Breast epithelium (tissue), 4 donors: ENCODE measurements at places on chromosomes 2 and 18.
A peak's percentile ranks its signal among the peaks of the same experiment; 100 is the strongest.

DNA sequence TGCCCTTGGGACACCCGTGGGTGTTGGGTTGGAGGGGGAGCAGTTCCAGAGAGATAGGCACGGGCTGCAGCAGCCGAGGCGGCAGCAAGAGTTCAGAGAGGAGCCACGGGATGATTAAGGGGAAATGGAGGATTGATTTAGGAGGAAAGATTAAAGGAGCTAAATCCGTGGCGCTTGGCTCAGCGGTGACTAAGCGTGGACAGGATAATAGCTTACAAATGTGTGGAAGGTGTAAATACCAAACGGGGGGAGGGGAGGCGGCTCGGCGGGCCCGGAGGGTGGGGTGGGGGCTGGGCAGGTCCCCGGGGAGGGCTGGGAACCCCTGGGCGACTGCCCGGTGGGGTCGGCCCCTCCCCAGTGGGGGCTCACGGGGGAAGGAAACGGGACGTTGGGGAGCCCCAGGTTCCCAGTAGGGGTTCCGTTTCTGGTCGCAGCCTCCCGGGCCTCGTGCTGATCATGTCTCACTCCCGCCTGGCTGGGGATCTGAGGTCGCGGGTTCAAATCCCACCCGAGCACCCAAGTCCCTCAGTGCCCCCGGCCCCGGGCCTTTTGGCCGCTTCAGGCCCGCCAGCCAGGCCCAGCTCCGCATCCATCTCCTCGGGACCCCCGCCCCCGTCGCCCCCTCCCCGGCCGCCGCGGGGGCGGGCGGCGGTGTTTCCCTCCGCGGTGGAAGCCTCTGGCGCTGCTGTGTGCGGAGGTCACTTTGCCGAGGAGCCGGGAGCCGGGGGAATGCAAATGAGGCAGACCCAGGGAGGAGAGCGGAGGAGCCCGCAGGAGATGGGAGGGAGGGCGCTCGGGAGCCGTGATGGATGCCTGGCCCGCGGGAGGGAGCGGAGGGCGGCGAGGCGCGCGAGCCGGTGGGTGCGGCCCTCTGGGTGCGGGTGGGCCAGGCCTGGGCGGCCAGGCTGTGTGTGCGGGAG lies 8.1 kb downstream of the ASIC4 start:
- no peak for DNase-seq

DNA sequence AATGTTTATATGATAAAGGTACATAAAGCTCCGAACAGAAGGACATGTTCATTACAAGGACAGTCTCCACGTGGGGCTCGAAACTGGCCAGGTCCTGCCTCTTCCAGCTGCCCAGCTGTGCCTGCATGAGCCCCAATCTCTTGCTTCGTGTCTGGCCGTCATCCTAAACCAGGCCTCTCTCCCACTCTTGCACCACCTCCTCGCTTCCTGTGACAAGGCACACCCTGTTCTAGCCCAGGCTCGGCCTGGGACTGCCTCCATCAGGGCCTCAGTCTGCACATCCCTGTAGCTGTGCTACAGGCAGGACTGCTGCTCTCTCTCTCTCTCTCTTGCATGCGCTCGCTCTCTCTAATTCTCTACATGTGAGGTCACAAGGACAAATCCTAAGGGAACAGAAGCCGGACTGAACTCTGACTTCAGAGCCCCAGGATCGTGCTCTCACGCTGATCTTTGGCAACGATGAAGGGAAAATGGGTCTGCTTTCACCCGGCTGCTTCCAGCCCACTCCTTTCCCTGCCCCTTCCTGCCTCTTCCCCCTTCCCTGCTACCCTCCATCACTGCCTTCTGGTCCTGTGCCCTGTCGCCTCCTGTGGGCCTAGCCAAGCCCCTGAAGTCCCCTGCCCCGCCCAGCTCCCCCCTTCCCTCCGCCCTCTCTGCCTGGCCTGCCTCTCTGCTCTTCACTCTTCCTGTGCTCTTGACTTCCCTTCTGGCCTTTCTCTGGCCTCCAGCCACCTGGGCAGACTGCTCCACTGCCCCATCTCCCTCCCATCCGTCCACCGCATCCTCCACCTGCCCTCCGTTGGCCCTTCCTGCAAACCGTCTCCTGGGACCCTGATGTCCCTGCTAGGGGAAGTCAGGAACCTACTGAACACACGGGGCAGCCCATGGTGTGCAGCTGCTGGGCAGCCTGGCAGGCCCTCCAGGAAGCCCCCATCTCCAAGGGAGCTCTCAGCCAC lies 7.8 kb upstream of the GPR55 start:
- DNase-seq = no peak

DNA sequence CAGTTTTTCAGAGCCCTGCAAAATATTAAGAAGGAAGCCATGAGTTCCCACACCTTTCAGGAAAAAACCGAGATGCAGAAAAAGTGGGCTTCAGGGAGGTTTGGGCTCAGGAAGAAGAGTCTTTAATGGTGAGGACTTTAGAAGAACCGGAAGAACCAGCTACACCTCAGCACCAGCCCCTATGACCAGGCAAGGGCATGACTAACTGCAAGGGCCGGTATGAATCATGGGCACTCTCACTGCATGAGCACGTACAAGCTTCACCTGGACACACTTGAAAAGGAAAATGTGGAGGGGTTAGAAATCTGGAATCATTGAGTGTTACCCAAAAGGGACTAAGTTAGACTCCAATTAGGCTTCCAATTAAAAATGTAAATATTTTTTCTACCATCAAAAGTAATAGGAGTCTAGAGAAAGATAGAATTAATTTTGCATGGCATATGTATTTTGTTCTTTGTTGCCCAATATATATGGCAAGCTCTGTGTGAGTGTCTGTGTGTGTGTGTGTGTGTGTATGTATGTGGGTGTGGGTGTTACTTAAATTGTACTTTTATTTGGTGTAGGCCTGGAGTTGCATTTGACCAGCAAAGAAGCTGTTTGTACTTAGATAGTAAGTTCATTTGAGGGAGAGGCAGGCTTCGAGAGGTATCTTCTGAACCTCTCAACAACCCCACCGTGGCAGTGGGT lies 66.5 kb upstream of the THUMPD2 start:
- no peak for DNase-seq

GRCh38 chr2:107776362-107776761 lies 50.3 kb upstream of the RGPD4 start:
- no peak for DNase-seq

DNA sequence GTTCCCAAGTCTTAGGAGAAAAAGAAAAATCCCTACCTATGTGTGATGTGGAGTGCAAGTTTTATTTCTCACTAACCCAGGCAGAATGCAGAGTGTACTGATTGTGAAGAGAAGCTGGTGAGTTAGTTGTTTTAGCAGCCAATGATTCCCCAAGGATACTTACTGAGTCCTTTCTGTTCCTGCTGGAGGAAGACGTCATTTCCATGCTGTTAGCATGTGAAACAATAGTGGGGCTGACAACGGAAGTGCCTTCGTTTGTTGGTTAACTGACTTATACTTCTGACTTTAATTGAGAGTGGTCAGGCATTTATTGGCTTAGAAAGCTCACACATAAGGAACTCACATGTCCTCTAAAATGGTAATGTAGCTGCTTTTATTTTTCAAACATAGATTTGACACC lies 180.6 kb downstream of the MC4R start:
- no peak for DNase-seq

- no peak for DNase-seq
These were observed 219.1 kb downstream of the ALK start for GRCh38 chr2:29702276-29702675.

- DNase-seq = no peak
These were observed 49.1 kb upstream of the FAM171B start for GRCh38 chr2:186644791-186645190.

DNA sequence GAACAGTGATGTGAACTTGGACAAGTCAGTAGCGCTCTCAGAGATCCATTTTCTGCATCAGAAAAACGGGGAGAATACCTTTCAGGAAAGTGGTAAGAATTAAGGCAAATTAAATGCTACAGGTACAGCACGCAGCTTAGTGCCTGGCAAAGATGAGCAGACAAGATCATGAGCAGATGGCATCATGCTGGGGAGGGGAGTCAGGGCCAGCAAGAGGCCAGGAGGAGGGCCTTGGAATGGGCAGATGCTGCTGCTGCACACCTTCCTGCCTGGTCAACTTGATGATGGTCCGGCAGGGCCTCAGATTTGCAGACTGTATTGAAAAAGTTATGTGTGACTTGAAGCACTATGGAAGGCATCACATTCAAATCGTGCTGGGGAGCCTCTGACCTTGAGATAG lies 72.9 kb downstream of the GALNT14 start:
- DNase-seq = no peak

GRCh38 chr2:187502467-187502866 lies 51.8 kb downstream of the TFPI start:
- DNase-seq = no peak

GRCh38 chr2:175166216-175166824 lies 1.7 kb downstream of the ATF2 start:
- DNase-seq = no peak

GRCh38 chr2:44218771-44219170 lies 50.1 kb downstream of the PPM1B start:
- no peak for DNase-seq

DNA sequence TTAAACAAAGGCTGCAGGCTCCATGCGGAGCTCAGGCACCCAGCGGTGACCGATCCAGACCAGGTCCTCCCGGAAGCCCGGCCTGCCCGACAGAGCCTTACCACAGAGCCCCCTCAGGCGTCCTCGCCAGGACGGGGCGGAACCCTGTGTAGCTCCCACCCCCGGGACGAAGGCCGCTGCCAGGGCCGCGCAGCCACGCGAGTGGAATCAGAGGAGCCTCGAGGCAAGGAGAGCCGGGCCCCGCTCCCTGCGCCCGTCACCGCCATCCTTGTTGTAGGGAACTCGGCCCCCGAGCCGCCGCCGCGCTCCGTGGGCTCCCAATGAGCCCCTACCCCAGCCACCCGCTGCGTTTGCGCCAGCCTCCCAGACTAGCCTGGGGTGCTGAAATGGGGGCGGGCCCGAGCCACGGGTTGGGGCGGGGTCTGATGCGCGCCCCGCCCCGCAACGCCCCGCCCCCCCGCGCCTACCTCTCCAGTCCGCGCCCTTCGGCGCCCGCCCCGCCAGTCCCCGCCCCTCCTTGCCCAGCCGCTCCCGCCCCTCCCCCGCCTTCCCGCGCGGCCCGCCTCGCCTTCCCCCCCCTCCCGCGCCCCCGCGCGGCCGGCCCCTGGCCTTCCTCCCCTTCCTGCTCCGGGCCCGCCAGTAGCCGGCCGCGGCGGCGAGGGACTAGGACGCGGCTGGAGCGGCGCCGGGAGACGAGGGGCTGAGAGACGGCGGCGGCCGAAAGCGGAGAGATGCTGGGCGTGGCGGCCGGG lies at the start of gene LIMS1:
LIMS1 (plus strand) TSS at position 639 of the 752 bp plus-strand sequence; CDS start at position 732, 93 bp downstream.
- peak; percentile 92 for DNase-seq

DNA sequence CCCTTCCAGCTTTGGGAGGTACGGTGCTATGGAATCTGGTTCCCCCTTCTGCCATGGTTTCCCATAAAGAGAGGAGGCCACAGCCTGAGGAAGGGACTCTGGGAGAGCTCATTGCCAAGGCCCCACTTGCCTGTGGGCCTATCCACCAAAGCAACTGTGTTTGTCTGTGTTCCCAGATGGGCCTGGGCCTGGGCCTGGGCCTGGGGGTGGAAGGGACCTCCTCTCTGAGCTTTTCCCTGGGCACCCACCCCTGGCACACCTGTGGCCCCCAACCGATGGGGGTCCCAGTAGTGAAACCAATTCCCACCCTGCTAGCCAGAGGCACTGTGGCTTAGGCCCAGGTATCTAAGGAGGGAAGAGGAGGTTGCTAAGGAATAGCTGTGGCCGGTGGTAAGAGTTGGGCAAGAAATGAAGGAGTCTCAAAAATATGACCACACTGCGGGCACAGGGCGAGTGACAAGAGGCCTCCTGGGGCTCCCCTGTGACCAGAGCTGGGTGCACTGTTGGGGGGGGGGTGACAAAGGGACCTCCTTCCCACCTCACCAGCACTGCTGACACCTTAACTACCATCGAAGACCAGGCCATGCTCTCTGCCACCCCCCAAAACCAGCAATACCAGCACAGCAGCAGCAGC lies 4.9 kb upstream of the DUSP2 start:
- DNase-seq = no peak

- no peak for DNase-seq
These were observed 140.6 kb downstream of the VAPA start for GRCh38 chr18:10054366-10054765.

- no peak for DNase-seq
These were observed 329.8 kb downstream of the RDH14 start for GRCh38 chr2:18230668-18231067.

- peak; percentile 67 for DNase-seq
These were observed 120.4 kb upstream of the ACKR3 start for GRCh38 chr2:236449167-236449761.

- DNase-seq = no peak
These were observed 596.4 kb downstream of the FBXO15 start for GRCh38 chr18:73551211-73551610.

- no peak for DNase-seq
These were observed 10.2 kb upstream of the PCARE start for GRCh38 chr2:29084554-29084953.

DNA sequence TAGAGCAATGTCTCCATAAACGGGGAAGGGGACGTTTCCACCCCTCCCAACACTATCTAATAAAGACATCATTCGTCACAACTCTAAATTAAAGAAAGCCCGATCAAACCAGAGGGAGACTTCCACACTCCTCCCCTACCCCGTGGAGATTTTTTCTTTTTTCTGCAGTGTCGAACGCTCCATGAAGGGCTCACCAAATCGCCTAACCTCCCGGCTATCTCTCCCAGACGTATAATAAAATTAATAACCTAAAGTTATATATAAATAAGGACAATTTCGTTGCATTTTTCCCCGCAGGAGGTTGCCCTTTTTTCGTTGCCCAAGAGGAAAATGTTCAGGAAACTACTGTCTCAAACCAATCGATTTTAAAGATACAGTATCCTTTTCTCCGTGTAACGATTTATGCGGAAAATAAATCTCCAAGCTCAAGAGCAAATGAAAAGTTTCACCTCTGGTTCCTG lies 2.4 kb downstream of the EVX2 start:
- DNase-seq = no peak

DNA sequence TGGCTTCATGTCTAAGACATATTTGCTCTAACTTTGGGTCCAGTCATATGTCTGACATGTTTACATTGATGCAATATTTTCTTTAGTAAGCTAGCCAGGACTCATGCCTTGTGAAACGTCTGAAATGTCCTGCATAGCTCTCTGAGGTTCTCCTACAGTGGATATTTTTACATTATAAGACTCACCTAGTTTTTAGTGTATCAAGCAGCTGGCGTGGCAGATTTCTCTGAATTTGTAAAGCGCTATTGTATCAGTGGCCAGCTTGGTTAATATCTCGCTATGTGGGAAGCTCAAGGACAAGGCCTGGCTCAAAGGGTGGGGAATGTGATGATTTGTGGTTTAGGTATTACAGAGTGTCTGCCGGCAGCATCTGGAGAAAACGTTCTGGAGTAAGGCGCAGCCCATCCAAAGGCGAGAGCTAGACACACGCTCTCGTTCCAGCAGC lies 164.3 kb downstream of the LTBP1 start:
- DNase-seq = no peak

- DNase-seq = no peak
These were observed 68.3 kb upstream of the PPM1B start for GRCh38 chr2:44100351-44100750.

GRCh38 chr2:168742258-168742932 lies 60.0 kb upstream of the NOSTRIN start:
- no peak for DNase-seq
